ENCODE measurements at places on chromosomes 3 and 15.

DNA sequence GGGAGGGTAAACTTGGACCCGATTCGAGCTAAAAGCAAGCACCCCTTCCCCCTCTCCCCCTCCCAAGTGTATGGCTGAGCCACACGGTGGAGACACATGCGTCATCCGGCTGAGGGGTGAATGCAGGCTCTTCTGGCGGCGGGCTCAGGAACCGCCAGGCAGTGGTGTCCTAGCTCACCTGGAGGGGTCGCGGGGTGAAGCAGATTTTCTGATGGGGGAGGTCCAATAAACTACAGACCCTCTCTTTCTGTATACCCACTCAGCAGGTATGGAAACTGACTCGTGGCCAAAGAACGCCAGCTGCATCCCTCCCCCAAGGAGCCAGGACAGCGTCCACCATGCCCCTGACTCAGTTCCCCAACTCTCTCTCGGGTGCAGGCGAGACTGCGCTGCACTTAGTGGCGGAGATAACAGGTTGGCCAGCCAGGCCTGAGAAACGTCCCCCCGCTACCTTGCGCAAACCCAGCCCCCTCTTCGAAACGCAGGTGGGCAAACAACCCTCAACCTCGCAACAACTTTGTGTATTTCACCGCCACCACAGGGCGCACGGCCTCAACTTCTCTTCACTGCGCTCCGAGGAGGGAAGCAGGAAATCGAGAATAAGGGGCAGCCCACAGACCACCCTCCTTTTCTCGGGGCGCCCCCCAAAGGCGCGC, 1.3 kb downstream of the MAGI1 start:
- no peak for DNase-seq

GRCh38 chr15:82393671-82394070, 35.9 kb upstream of the GOLGA6L9 start:
- DNase-seq: no peak

DNA sequence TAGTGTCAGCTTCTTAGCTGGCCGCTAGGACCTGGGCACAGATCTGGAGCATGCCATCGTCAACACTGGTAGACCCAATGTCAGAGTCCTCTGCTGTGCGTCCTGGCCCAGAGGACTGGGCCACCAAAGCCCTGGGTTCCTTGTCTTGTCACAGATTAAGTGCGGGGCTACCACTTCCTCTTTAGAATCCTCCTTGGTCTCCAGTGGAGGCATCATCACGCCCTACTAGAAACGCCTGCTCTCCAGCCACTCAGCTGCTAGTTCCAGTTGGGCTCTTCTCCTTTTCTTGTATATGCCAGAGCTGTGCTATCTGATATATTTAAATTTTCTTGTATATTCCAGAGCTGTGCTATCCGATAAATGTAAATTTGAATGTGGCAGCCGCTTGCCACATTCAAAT, 11.2 kb downstream of the PPCDC start:
- DNase-seq: no peak

- no peak for DNase-seq
Measured at GRCh38 chr15:26660241-26660640, 112.6 kb downstream of the GABRB3 start.

- no peak for DNase-seq
Measured at GRCh38 chr3:87318617-87319021, 42.2 kb upstream of the POU1F1 start.

DNA sequence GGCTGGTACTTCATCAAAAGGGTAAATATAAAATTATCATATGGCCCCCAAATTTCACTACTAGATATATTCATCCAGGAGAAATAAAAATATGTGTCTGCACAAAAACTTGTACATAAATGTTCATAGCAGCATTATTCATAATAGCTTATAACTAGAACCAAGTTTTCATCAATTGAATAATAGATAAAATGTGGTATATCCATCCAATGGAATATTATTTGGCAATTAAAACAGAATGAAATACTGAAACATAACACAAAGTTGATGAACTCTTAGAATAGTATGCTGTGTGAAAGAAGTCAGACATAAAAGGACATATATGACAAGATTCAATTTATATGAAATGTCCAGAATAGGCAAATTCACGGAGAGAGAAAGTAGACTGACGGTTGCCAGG, 389.3 kb upstream of the ADAMTS9 start:
- DNase-seq: no peak
